ENCODE measurements at places on chromosomes 2 and 18.

- DNase-seq, result no peak
Measured at GRCh38 chr2:136212426-136213378, 94.8 kb upstream of the CXCR4 start.

DNA sequence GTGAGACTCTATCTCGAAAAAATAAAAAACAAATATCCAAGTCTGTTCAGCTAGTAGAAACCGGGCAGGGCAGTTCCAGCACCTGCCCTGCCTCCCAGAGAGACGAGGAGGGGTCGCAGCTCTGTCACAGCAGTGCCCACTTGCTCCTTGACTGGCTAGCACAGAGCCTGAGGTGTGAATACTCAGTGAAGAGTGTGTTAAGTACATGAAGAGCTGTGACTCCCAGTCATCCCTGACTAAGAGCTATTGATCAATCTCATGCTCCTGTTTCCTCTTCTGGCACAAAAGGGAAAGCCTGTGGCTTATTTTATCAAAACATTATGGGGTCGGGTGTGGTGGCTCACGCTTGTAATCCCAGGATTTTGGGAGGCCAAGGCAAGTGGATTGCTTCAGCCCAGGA lies 83.0 kb upstream of the FZD7 start:
- no peak for DNase-seq

DNA sequence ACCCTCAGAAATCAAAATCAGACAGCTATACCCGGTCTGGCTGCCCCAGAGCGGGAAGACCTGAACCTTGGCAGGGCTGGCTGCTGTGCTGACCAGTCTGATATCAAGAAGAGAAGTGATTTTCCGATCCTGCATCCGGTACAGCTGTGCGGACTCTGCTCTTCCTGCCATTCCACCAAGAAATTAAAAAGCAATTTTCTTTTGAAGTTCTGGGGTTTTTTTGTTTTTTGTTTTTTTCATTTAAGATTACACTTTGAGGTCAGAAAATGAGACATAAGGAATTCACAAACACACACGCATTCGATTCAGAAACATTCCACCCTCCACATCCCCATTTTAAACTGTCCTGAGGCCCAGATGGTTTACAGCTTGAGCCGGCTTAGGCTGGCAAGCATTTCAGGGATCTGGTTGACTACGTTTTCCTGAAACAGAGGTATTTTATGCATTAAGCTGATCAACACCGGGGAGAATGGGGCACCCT lies 156.5 kb downstream of the COL6A3 start:
- DNase-seq, result no peak

DNA sequence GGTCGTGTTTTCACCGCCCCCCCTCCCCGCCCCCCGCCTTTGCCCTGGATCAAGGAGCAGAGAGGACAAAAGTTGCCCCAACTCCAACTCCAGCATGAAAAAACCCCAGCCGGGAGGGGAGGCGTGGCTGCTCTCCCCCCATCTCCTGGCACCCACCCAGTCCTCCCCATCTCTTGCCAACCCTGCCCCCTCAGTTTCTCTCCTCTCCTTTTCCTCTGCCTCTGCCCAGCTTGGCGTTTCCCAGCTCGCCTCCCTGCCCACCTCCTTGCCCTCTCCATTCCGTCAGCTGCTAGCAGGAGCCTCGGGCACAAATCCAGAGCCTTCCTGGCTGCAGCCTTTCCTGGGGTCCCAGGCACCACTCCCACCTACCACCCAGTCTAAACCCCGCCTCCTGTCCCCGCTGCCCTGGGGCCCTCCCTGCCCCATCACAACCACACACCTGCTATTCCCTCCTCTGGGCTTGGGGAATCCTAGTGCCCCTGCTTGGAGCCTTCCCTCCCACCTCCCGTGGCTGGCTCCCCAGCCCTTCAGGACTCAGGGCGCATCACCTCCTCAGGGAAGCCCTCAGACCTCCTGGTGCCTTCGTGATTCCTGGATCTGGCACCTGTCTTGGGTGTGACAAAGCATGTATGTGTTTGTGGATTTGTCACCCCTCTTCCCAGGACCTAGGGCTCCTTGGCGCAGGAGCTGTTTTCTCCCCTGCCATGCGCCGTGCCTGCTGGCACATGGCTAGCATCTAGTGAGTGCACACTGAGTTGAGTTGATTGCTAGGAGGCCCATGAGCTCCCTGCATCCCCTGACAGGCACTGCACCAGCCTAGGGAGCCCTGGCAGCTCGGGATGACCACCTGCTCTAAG lies 209.1 kb downstream of the TFCP2L1 start:
- DNase-seq, result no peak

DNA sequence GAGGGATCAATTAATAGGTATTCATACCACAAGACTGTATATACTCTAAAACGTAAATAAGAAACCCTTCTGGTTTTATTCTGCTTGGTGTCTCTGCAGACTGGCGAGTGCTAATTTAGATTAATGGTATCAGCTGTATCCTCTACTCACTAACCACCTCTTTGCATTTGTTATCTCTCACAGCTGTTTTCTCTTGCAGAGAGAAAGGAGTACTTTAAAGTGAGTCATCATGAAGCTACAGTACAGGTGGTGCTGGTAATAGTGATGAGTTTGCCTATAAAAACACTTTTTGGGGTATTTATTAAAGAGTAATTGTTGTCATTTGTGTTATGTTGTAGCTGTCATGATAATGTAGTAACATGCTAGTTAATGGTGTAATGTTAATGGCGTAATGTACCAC lies 147.7 kb downstream of the NETO1 start:
- DNase-seq, result no peak

DNA sequence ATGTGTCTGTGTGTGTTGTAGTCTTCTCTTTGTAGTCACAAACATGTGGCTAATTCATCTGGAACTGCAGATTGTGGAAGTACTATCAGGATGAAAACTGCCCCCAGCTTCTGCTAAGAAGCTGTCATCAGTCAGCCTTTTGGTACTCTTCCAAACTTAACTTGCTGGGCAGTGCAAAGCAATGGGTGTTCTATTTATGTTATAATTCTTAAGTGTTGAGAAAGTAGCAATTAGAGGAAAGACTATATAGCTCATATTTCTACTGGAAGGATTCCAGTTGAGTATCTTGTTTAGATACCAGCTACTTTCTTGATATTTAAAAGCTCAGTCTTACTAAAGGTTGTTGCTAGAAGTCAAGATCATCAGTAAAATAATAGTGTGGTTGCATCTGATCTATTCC lies 52.1 kb downstream of the SLC38A11 start:
- DNase-seq, result no peak

DNA sequence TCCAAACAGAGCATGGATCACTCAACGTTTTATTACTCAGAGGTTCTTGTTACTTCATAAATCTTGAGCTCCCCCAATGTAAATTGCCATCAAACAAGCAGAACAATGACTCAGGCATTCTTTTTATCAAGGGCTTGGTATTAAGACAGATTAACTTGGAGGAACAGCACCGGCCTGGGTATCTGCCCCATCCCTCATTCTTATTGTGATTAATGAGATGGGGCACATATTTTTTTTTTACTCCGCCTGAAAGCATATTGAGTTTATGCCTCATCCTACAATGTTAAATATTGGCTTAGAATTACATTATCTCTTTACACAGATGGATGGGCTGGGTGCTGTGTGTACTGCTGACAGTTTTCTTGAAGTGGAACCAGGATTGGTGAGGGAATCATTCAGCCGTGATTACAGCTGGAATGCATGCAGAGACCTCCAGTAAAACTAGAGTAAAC lies 387.3 kb downstream of the CLIP4 start:
- DNase-seq, result no peak

DNA sequence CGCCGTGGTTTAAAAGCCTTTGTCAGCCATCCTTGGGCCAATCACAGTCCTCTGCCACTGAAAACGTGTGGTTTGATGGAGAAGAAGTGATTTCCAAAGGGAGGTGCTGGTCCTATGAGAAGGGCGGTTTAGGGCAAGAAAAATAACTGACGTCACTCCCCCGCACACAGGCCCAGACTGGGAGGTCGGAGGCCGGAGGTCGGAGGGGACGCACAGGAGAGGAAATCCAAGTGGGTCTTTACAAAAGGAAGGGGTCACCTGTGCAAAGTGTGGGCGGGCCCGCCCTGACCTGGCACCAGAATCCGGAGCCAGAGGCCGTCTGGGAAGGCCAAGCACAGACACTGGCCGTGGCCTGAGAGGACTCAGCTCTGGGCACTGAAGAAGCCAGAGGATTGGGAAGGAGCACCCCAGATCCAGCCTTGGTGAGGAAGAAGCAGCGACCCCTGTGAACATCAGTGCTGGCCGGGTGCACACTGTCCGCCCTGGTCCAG lies 18.0 kb upstream of the KCNG2 start:
- no peak for DNase-seq

GRCh38 chr18:29512203-29512602 lies 1335.3 kb upstream of the CDH2 start:
- no peak for DNase-seq

DNA sequence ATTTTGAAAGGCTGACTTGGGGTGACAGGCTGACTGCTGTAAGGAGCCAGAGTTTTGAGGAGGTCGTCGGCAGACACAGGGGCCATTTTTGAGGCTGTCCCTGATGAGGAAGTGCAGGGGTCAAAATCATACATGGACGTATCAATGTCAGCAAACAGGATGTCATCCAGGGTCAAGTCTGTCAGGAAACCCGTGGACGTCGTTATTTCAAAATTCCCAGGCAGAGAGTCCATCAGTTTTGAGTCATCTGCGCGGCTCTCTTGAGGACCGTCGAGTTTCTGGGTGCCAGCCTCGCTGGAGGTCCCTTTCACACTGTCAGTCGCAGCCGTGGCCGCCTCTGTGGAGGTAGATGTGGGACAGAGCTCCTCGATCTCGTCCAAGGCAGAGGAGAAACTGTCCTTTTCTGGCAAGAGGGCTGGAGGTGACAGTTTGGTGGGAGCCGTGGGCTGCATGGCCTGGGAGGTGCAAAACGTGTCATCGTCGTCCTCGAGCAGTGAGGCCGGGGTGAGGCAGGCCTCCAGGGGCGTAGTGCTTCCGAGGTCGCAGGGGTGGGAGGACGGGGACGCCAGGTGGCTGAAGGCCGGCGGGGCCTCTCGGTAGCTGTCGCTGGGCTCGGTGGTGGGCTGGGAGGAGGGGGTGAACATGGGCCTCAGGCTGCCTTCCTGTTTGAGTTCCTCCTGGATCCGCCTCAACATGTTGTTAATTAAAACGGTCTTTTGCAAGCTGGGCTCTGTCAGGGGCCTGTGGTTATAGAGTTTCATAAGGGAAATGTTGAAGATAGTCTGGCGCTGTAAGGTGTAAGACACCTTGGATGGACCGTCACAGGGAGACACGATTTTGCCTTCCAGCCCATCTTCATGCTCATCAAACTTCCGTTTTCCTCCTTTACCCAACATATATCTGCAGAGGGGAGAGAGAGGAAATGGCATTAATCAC lies 17.5 kb downstream of the SERTAD2 start:
- DNase-seq, result no peak

DNA sequence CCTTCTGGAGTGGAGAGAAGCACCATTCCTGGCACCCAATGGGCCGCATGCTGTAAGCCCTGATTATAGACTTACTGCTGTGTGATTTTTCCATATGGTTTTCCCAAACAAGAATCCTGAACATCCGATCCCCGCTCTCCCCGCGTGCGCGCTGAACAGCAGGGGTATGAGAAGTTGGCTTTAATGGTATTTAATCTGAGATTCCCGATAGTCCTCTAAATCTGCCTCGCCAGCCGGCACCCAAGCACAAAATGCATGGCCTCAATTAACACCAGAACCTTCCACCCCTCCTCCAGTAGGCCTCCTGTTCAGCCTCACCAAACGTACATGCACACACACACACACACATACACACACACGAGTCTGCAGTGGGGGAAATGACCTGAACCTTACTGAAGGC lies 480.3 kb downstream of the BCL11A start:
- no peak for DNase-seq

GRCh38 chr2:112317303-112318158 lies 42.1 kb downstream of the ZC3H6 start:
- DNase-seq, result no peak

GRCh38 chr2:120257522-120257921 lies 4.9 kb downstream of the RALB start:
- no peak for DNase-seq

GRCh38 chr18:46622999-46623398 lies 34.0 kb downstream of the LOXHD1 start:
- DNase-seq, result no peak

DNA sequence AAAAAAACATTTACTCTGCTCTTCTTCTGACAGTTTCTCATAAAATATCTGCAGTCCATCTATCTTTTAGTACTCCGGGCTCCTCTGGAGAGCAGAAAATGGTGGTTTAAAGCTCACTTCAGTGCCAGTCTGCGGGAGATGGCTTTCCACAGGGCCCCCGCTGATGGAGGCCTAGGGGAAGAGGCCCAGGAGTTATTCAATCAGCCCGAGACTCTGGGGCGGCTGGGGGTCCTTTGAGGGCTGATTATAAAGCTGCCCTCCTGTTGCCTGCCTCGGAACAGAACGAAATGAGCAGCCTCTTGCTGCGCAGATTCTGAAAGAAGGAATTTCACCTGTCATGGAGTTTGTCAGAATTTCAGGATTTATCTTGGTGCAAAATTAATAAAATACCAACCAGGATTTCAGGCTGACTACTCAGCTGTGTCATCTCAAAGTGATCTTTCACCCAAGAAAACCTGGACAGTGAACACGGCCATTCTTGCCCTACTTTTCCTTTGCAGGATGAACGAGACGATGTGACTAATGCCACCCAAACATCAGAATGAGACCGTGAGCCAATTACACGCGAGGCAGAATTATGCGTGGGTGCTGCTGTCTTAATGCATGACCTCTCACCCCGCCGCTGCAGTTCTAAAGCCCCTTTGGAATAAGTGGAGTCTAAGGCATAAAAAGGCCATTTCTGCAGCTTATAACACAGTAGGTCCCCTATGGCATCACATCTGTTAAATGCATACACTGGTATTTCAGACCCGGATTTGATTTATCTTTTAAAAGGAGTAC lies 273.8 kb downstream of the ZNF521 start:
- DNase-seq, result no peak

DNA sequence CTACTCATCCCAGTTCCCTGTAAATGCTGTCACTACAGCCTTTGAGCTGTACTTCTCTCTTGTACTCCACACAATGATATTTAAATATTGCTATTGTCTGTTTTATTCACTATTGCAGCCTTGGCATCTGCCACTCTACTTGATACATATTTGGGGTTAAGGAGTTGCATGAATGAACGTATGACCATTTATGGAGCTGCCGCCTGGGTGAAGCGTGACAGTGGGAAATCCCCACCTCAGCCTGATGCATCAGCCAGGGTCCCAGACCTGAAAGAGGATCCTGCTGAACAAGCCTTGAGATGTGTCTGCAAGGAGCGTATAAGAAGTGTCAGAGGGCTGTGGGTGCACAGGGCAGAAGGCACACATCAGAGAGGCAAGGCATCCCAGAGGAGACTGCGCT lies 39.1 kb downstream of the MRPL35 start:
- no peak for DNase-seq

GRCh38 chr2:150392614-150393013 lies 94.9 kb downstream of the RND3 start:
- no peak for DNase-seq

DNA sequence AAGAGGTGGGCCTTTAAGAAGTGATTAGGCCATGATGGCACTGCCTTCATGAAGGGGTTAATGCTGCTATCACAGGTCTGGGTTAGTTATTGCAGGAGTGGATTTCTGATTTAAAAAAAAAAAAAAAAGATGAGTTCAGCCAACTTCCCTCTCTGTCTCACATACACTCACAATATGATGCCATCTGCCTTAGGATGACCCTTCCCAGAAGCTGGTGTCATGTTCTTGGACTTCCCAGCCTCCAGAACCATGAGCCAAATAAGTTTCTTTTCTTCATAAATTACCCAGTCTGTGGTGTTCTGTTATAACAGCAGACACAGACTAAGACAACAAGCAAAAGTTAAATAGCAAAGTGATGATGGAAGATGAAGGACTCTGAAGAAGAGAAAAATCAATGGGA lies 179.7 kb upstream of the ETAA1 start:
- DNase-seq, result no peak

Measured in cerebellar nuclear complex (tissue), 1 donor.